ENCODE measurements at places on chromosomes 4 and X.

DNA sequence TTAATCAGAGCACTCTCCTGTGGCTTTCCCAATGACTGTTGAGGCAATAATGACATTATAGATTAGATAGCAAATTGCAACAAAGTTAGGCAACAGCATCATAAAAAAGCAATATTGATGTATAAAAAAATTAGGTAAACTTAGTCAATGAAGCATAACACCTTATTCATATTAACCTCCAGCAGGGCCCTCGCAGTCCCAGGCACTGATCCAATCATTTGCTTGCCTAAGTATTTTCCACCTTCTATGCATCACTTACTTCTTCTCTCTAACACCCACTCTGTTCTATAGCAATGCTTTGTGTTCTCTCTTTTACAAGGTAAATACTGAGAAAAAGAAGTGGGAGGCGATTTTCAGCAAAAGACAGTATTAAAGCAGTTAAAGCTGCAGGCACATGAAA lies 833.5 kb upstream of the ADGRL3 start:
- no peak for DNase-seq

DNA sequence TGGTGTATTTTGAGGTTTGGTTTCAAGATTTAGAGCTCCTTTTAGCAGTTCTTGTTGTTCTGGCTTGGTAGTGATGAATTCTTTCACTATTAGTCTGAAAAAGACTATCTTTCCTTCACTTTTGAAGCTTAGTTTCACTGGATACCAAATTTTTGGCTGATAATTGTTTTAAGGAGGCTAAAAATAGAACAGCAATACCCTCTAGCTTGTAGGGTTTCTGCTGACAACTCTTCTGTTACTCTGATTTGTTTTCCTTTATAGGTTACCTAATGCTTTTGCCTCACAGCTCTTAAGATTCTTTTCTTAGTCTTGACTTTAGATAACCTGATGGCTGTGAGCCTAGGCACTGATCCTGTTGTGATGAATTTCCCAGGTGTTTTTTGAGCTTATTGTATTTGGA lies 33.6 kb upstream of the HEPH start:
- DNase-seq = no peak

GRCh38 chrX:65589304-65589703 lies 54.7 kb upstream of the LAS1L start:
- DNase-seq = no peak

- no peak for DNase-seq
Measured at GRCh38 chr4:4407299-4408131, 20.6 kb downstream of the NSG1 start.

- DNase-seq = peak; percentile 28
Measured at GRCh38 chrX:154308108-154308946, 12.7 kb downstream of the TKTL1 start.

DNA sequence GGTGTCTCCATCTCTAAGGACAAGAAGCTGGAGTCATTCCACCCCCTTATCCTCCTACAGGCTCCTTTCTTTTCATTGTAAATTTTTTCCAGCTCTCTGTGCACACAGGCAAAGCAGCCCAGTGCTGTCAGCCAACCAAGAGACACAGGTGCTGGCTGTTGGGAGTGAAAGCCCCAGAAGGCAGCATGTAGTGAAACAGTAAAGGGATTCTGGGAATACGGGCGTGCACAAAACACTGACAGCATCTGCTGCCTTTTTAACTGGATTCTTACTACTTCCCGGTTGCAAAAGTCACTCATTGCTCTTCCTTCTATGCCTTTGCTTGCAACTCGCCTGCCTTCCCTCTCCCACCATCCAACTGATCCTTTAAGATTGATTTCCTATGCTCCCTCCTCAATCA lies 208.6 kb upstream of the PRPS2 start:
- no peak for DNase-seq

DNA sequence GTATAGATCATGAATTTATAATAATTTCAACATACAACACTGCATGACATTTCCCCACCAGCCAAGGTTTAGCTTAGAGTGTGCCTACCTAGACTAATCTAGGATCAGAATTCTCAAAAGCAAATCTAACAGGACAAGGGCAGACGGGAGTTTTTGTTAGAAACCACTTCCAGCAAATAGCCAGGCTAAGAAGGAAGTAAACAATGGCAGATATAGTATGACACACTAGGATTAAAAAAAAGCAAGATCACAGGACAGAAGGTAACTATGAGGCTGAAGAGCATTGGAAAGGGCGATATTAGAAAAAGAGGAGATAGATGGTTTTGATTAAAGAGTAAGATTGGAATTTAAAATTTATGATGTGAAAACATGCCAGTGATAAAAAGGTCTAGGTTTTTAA lies 124.8 kb downstream of the LRBA start:
- no peak for DNase-seq

- peak; percentile 30 for DNase-seq
Measured at GRCh38 chr4:54539500-54540029, 118.2 kb upstream of the KIT start.

- peak; percentile 11 for DNase-seq
Measured at GRCh38 chr4:65580551-65580950, 89.7 kb downstream of the EPHA5 start.

GRCh38 chr4:84647312-84647884 lies 64.5 kb downstream of the CDS1 start:
- DNase-seq = peak; percentile 43

DNA sequence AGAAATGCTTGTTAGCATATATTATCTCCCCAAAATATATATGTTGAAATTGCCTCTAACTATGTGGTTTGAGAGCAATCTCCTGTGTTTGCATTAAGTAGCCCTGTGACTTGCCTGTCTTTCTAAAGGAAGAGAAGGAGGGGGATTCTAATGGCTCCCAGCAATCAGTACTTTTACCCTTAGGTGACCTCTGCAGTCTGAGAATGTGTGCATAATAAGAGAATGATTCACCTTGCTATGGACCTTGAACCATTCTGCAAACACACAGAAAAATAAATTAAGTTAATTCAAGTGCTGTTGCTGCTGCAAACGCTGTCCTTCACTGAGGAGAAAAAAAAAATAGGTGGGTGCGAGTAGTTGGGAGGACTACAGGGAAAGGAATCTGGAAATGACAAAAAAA lies 322.2 kb downstream of the IQCM start:
- DNase-seq = peak; percentile 58

DNA sequence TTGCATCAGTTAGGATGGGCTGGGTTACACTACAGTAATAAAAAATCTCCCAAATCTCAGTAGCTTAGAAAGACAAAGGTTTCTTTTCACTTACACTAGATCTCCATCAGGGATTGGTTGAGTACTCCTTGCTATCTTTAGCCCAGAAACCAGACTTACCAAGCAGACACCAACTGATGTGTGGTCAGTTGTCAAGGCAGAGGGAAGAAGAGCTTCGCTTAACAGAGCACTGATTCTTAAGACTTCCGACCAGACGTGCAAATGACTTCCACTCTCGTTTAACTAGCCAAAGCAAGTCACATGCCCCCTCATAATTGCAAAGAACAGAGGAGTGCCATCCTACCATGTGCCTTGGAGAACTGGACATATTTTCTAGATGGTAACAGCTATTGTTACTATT lies 5.7 kb upstream of the ZNF518B start:
- DNase-seq = no peak

DNA sequence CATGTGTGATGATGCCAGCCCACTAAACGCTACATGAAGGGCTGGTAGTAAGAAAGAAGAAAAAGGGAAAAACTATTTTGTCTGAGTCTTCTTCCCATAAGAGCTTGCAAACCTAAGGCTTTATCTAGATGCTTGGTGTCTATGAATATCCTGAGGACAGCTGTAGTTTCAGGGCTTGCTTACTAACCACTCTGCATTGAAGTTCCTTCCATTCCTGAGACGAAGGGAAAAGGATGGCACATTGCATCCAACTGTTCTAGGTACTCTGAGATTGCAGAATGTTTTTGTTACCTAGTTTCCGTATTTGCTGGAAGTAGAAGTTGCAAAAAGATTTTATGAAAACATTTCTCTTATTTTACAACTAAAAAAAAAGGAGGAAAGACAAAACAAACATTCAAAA lies 544.6 kb downstream of the IL15 start:
- DNase-seq = no peak

DNA sequence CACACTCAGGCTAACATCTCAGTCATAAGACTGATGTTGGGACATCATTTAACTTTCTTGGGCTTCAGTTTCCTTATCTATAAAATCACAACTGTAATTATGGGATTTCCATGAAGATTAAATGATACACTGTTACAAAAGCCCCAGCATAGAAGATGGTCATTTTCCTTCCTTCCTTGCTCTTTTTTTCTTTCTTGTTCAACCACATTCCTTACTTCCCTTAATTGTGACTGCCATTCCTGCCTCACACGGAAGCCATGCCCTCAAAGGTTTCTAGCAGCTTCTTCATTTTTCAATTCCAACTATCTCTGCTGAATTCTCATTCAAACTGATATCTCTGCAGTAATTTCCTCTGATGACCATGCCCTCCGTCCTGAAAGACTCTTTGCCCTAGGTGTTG lies 311.8 kb downstream of the PPP3CA start:
- DNase-seq = no peak

DNA sequence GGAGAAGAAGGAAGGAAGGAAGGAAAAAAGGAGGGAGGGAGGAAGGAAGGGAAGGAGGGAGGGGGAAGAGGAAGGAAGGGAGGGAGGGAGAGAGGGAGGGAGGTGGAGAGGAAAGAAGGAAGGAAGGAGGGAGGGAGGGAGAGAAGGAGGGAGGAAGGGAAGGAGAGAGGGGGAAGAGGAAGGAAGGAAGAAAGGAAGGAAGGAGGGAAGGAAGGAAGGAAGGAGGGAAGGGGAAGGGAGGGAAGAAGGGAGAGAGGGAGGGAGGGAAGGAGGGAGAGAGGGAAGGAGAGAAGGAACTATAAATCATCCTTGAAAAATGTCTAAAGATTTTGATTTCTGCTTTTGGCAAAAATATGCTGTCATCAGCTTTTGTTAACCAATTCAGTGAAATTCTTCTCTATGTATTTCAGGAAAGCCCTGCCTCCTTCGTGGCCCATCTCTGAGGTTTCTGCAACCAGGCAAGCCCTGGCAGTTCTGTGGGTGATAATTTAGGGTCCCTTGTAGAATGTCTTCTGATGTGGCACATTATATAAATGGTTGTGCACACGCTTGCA lies 7.1 kb upstream of the HOPX start:
- DNase-seq = no peak

DNA sequence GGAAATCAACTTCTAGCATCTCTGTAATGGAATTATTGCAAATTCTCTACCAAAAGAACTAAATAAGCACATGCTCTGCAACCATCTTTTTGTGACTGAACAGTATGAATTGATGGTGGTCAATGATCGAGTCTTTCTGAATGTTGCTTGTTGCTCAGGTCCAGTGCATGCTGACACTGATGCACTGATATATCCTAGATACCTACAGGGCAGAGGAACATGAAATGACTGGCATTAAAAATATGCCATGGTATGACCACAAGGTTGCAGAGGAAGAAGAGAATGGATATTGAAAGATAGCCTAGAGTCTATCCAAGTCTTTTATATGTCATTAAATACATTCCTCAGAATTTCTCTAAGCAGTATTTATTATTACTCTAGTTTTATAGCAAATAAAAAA lies 692.8 kb upstream of the TENM3 start:
- DNase-seq = no peak

DNA sequence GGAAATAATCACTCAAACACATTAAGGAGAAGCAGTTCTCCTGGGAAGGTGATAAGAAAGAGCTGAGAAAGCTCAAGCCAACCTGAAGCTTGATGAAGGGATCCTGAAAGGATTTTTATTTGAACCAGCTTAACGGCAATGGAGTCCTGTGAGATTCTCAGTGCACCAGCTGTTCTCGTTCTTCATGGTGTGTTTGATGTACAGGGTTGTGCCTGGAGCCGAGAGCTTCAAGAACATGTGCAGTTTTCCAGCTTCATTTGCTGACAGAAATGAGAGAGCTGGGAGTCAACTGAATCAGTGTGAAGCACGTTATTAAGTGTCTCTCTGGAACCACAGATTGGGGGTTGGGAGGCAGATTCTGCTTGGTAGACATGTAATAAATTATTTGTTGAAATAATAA lies 115.7 kb downstream of the ANKRD50 start:
- no peak for DNase-seq

DNA sequence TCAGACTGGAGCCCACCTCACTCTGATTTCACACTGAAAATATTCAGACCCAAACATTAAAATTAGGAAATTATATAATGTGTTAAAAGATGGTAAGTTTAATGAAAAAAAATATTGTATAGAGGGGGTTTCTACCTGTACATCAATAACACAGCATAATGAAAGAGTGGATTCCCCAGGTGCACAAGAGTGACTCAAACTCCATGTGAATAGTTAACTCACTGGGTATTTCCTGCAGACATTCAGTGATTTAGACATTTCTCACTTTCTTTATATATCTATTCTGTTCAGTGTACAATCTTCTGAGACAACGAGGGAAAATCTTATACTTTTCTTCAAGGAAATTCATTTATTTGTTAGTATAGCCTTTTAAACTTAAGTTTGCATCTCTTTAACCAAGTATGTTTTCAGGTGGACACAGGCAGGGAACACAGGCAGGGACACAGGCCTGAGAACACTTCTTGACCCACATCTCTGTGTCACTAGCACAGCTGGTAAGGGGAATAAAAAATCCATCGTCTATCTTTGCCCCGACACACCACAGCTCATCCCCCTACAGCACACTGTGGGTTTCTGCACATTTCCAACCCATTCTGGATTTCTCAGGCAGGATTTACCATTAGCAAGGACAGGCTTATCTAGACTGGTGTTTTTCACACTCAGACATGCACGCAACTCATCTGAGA lies 525.5 kb upstream of the BOD1L1 start:
- DNase-seq = no peak

DNA sequence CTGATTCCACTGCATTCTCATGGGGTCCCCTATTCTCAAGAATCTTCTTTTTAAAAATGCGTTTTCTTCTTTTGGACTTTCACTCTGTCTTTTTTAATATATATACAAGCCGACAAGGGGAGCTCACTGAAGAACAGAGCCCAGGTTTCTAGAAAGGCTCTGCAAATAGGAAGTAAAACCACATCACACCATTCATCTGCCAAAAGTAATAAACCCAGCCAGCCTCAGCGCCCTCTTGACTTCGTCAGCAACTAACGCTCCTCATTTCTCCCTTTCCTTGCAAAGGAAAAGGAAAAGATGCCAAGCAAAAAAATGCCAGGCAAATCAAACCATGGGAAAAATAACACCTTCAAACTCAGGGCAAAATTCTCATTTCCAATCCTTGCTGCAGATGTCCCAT lies 136.4 kb downstream of the HHIP start:
- DNase-seq = no peak

DNA sequence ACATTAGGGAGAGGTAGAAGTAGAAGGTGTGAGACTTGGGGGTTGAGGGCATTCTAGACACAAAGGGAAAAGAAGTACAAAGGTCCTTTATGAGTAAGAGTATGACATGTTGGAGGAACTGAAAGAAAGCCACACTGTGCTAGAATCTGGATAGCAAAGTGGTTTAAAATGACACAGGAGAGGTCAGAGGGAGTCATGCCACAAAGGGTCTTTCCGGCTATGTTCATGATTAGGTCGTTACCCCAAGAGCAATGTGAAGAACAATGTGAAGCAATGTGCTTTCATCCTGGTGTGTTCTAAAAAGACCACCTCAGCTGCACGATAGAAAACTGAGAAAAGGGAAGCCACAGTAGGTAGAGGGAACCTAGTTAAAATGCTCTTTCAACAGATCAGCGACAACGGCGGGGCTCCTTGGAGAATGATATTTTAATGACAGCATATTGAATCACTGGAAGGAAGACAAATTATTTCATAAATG lies 29.2 kb downstream of the SMIM14 start:
- no peak for DNase-seq

Data from fibroblast of lung (primary cell).